ENCODE measurements at places on chromosomes 13 and 19. TPM values are rescaled to one million over a fixed set of nuclear protein-coding genes. Genes with fewer than 3 reads are reported as not detected.

DNA sequence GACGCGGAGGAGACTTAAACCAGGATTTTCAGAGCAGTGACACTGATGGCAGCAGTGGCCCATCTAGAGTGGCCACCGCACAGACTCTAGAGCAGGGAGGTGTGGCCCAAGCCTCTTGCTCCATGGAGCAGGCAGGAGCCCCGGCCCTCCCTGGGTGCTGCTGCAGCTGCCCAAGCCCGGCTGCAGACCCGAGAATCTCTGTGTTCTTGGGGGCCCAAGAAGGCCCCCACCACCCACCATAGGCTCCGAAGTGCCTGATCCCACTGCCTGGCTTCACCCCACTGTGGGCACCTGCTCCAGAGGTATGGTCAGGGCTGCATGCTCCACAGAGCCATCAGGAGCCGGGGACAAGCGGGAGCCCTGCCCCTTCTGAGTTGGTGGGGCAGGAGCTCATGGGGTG lies 36.1 kb downstream of the CEP89 start:
- no peaks in the 10 kb centered on the region for H3K4me1 ChIP-seq
- H3K27me3 ChIP-seq: no peaks in the 10 kb centered on the region
- H3K36me3 ChIP-seq: peaks cover 23% of the 10 kb centered on the region
- H3K27ac ChIP-seq: no peak overlapping the region
- H3K4me3 ChIP-seq: no peak overlapping the region

- DNase-seq: no peak
- peaks cover 11% of the 10 kb centered on the region for H3K27me3 ChIP-seq
- no peak overlapping the region for H3K27ac ChIP-seq
- H3K4me1 ChIP-seq: no peaks in the 10 kb centered on the region
These were observed 10.9 kb downstream of the B3GNT8 start for GRCh38 chr19:41416194-41416674.

- peaks cover 24% of the 10 kb centered on the region for H3K4me1 ChIP-seq
- peaks cover 7% of the 10 kb centered on the region for H3K36me3 ChIP-seq
- H3K27ac ChIP-seq: peak overlapping the region; percentile 91
- H3K4me3 ChIP-seq: peak overlapping the region; percentile 91
- peaks cover 15% of the 10 kb centered on the region for H3K27me3 ChIP-seq
These were observed 785 bp upstream of the USF2 start for GRCh38 chr19:35267818-35268535.

- H3K36me3 ChIP-seq: no peaks in the 10 kb centered on the region
- H3K4me1 ChIP-seq: peaks cover 18% of the 10 kb centered on the region
- H3K27me3 ChIP-seq: peaks cover 10% of the 10 kb centered on the region
- no peak overlapping the region for H3K27ac ChIP-seq
- DNase-seq: peak; percentile 42
- peak overlapping the region; percentile 33 for H3K4me3 ChIP-seq
These were observed 8.8 kb downstream of the FXYD3 start for GRCh38 chr19:35124098-35125060.

- H3K4me1 ChIP-seq: no peaks in the 10 kb centered on the region
- H3K4me3 ChIP-seq: no peak overlapping the region
- peaks cover 6% of the 10 kb centered on the region for H3K36me3 ChIP-seq
These were observed 431.8 kb upstream of the SGCG start for GRCh38 chr13:22748866-22749577.

GRCh38 chr19:16637535-16637934 lies 9.5 kb upstream of the MED26 start:
- peaks cover 3% of the 10 kb centered on the region for H3K4me1 ChIP-seq
- peaks cover 7% of the 10 kb centered on the region for H3K27me3 ChIP-seq
- peak overlapping the region; percentile 88 for H3K27ac ChIP-seq
- H3K36me3 ChIP-seq: no peaks in the 10 kb centered on the region

DNA sequence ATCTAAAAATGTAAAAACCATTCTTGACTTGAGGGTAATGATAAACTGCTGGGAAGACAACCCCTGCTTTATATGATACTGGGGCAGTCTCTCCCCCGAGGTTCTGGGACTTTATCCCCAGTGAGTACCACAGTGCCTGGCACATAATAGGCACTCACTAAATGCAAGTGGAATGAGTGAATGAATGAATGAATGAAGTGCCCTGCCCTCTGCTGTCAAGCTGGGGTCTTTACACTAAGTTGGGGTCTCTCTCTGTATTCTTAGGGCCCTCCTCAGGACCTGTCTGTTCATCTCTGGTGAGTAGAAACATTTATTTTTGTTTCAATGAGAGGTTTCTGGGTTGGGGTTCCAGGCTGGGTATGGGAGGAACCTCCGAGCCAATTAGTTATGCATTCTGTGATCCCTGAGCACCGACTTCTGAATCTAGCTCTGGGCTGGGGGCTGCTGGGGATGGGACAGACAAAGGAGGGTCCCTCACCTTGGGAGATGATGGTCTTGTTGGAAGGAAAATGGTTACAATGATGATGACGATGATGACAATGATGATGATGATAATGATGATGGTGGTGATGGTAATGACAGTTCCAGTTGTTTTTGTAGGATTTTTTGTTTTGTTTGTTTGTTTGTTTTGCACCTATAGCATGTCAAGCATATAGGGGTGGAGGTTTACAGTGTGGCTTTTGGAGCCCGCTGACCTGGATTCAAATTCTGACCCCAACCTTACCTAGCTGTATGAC lies 44.3 kb upstream of the ADGRE1 start:
- no peaks in the 10 kb centered on the region for H3K36me3 ChIP-seq
- no peak overlapping the region for H3K4me3 ChIP-seq
- H3K27me3 ChIP-seq: peaks cover 7% of the 10 kb centered on the region
- H3K27ac ChIP-seq: no peak overlapping the region

GRCh38 chr19:5881543-5882299 lies 11.4 kb upstream of the FUT5 start:
- no peaks in the 10 kb centered on the region for H3K4me1 ChIP-seq
- no peak for DNase-seq
- no peaks in the 10 kb centered on the region for H3K36me3 ChIP-seq
- H3K27ac ChIP-seq: no peak overlapping the region
- H3K4me3 ChIP-seq: no peak overlapping the region
- peaks cover 2% of the 10 kb centered on the region for H3K27me3 ChIP-seq

- H3K36me3 ChIP-seq: peaks cover 4% of the 10 kb centered on the region
- no peak overlapping the region for H3K27ac ChIP-seq
- H3K4me1 ChIP-seq: peaks cover 13% of the 10 kb centered on the region
- no peak overlapping the region for H3K4me3 ChIP-seq
- H3K27me3 ChIP-seq: peaks cover 6% of the 10 kb centered on the region
These were observed 22.1 kb downstream of the ADPRHL1 start for GRCh38 chr13:113431171-113431570.

The PDE4C gene
- total RNA-seq: 69.8 TPM

GRCh38 chr13:105783261-105783660 lies 752.2 kb downstream of the EFNB2 start:
- no peak for DNase-seq
- no peak overlapping the region for H3K4me3 ChIP-seq
- H3K27me3 ChIP-seq: no peaks in the 10 kb centered on the region
- no peaks in the 10 kb centered on the region for H3K36me3 ChIP-seq

GRCh38 chr13:87674247-87674738 lies 3.1 kb downstream of the SLITRK5 start:
- H3K27me3 ChIP-seq: peaks cover 29% of the 10 kb centered on the region
- peaks cover 14% of the 10 kb centered on the region for H3K4me1 ChIP-seq
- peak; percentile 55 for DNase-seq
- H3K27ac ChIP-seq: no peak overlapping the region
- H3K36me3 ChIP-seq: peaks cover 8% of the 10 kb centered on the region
- peak overlapping the region; percentile 96 for H3K4me3 ChIP-seq

- H3K36me3 ChIP-seq: no peaks in the 10 kb centered on the region
- H3K4me1 ChIP-seq: peaks cover 5% of the 10 kb centered on the region
- peaks cover 3% of the 10 kb centered on the region for H3K27me3 ChIP-seq
These were observed 14.6 kb downstream of the CBLC start for GRCh38 chr19:44792281-44792680.

The CEACAM7 gene
- not detected for total RNA-seq

DNA sequence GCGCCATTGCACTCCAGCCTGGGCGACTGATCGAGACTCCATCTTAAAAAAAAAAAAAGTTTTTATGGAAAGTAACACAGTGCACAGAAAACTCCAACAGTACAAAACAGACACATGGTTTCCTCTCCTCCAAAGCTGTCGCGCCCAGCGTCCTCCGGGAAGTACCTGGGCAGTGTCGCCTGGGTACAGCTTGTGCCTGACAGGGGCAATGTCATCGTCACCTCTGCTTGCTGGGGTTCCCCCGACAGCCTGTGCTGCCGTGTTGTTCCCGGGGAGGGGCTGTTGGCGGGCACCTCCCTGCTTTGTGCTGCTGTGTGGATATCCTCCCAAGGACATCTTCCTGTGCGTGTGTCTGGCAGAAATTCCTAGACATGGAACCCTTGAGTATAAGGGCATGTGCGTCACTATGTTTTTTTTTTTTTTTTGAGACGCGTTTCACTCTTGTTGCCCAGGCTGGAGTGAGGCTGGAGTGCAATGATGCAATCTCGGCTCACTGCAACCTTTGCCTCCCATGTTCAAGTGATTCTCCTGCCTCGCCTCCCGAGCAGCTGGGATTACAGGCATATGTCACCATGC lies 2.4 kb upstream of the F2RL3 start:
- DNase-seq: no peak
- no peak overlapping the region for H3K4me3 ChIP-seq
- peaks cover 3% of the 10 kb centered on the region for H3K4me1 ChIP-seq
- no peaks in the 10 kb centered on the region for H3K36me3 ChIP-seq
- no peak overlapping the region for H3K27ac ChIP-seq
- peaks cover 6% of the 10 kb centered on the region for H3K27me3 ChIP-seq

The ZNF568 gene
- 9.3 TPM for total RNA-seq

- H3K27ac ChIP-seq: no peak overlapping the region
- no peak for DNase-seq
- no peaks in the 10 kb centered on the region for H3K36me3 ChIP-seq
- H3K4me3 ChIP-seq: no peak overlapping the region
- peaks cover 1% of the 10 kb centered on the region for H3K4me1 ChIP-seq
These were observed 180.6 kb upstream of the TMTC4 start for GRCh38 chr13:100855151-100855550.

GRCh38 chr19:19257836-19258588 lies 15.1 kb downstream of the TM6SF2 start:
- peaks cover 14% of the 10 kb centered on the region for H3K4me1 ChIP-seq
- no peak overlapping the region for H3K4me3 ChIP-seq
- H3K36me3 ChIP-seq: peaks cover 11% of the 10 kb centered on the region
- peaks cover 12% of the 10 kb centered on the region for H3K27me3 ChIP-seq
- DNase-seq: no peak
- H3K27ac ChIP-seq: no peak overlapping the region

- no peaks in the 10 kb centered on the region for H3K36me3 ChIP-seq
- peak overlapping the region; percentile 93 for H3K27ac ChIP-seq
- peaks cover 17% of the 10 kb centered on the region for H3K27me3 ChIP-seq
- H3K4me1 ChIP-seq: peaks cover 15% of the 10 kb centered on the region
These were observed 419 bp downstream of the KDM4B start for GRCh38 chr19:4969292-4969771.

DNA sequence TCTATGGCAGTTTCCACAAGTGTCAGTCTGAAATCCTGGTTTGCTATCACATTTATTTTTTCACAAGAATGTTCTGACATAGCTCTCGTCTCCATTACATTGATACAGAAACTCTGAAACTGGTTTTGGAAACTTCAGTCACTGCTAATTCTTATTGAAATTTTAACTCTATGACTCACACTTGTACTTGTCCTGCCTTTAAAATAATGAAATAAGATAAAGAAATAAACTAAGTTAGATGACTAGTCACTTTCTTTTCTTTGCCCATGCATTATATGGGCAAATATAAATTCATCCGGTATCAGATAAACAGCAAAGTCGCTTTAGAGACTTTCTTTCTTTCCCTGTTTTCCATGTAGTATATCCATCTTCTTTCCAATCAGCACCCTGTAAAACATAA lies 257.5 kb downstream of the PCDH9 start:
- H3K27ac ChIP-seq: no peak overlapping the region
- H3K27me3 ChIP-seq: peaks cover 3% of the 10 kb centered on the region
- no peak for DNase-seq
- peaks cover 9% of the 10 kb centered on the region for H3K4me1 ChIP-seq
- no peaks in the 10 kb centered on the region for H3K36me3 ChIP-seq

- no peaks in the 10 kb centered on the region for H3K36me3 ChIP-seq
- no peaks in the 10 kb centered on the region for H3K4me1 ChIP-seq
- H3K27me3 ChIP-seq: peaks cover 1% of the 10 kb centered on the region
- no peak overlapping the region for H3K27ac ChIP-seq
These were observed 215.5 kb downstream of the POSTN start for GRCh38 chr13:37383046-37383445.

The CRLF1 gene
- total RNA-seq: 55.3 TPM

DNA sequence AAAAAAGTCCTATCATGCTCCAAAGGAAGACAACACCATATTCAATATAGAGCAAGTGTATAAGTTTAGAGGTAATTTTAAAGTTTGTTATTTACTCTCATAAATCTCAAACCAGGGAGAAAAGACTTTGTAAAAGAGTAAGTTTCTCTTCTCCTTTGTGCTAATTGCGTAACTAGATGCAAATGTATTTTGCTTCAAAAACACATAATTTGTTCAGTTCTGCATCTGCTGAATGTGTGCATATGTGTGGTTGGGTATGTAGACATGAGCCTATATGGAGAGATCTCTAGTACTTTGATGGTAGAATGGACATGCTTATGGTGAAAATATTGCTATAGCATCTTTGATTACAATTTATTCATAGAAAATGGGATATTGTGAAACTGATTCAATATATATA lies 17.8 kb upstream of the MIR17HG start:
- H3K4me1 ChIP-seq: no peaks in the 10 kb centered on the region
- DNase-seq: no peak
- H3K27me3 ChIP-seq: no peaks in the 10 kb centered on the region
- no peaks in the 10 kb centered on the region for H3K36me3 ChIP-seq
- no peak overlapping the region for H3K4me3 ChIP-seq

DNA sequence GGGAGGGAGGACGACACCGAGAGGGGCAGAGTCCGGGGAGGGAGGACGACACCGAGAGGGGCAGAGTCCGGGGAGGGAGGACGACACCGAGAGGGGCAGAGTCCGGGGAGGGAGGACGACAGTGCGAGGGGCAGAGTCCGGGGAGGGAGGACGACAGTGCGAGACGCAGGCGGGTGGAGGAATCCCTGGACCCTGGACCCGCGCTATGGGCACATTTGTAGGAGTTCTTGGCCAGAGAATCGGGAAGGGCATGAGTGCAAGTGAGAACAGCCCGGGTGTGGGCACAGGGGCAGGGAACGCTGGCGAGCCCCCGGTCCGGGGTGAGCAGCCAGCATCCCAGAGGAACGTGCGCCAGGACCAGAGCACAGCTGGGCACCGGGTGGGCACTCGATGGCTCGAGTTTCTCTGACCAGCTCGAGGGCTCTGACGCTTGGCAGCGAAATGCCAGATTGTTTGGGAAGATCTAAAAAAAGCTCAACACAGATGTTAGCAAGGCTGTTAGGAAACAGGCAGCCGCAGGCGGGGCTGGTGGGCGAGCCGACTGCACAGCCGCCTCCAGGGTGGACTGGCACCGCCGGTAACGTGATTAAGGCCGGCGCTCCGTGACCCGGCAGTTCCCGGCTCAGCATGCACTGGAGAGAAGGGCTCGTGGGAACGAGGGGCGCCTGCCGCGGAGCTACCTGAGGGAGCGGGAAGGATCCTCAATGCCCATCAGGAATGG lies 17.9 kb upstream of the C2CD4C start:
- peaks cover 8% of the 10 kb centered on the region for H3K4me1 ChIP-seq
- peaks cover 29% of the 10 kb centered on the region for H3K36me3 ChIP-seq
- H3K27me3 ChIP-seq: peaks cover 11% of the 10 kb centered on the region
- H3K4me3 ChIP-seq: no peak overlapping the region
- no peak overlapping the region for H3K27ac ChIP-seq
- no peak for DNase-seq

The SHANK1 gene
- 19.0 TPM for total RNA-seq

The WTIP gene
- total RNA-seq: 0.17 TPM

The NDUFA7 gene
- total RNA-seq: 65.1 TPM
